ENCODE measurements at places on chromosomes 11 and 22.

GRCh38 chr11:78691215-78691614 lies 116.6 kb upstream of the NARS2 start:
- DNase-seq = no peak

- peak; percentile 92 for DNase-seq
Observed at GRCh38 chr11:66081505-66081904, 11.4 kb downstream of the PACS1 start.

DNA sequence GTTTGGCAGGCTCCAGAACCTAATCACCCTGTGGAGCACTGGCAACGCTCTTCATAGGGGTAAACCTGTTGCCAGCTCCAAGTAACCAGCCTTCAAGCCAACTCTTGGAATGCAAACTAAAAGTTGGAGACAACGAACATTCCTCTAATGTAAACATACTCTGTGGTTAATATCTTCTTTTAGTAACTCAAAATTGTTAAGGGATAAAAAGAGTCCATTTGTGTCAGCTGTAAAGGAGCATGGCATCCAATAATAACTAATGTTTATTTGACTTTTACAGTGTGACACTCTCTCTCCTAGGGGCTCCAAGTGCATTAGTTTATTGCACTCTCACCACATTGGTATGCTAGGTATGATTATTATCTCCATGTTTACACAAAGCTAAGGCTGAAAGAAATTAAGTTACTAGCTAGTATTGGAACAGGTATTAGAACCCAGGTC lies 31.0 kb upstream of the AMOTL1 start:
- DNase-seq = peak; percentile 68

DNA sequence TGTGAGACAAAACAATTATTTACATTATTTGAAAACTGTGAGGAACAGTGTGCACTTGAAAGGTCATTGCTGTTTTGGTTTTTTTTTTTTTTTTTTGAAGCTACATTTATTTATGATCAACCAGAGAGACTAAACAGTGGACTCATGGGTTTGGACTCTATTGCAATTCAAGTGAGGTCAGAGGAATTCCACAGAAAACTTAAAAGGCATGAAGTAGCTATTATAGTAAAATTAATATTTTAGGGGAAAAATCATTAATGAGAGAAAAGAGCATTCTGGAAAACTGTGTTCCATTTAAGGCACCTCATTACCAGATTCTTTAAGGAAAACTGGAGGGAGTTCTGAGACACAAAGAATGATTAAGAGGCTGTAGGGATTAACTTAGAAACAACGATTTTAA lies 102.8 kb downstream of the WNT11 start:
- DNase-seq = no peak

- DNase-seq = peak; percentile 76
Observed at GRCh38 chr11:71286701-71287643, 34.6 kb upstream of the SHANK2 start.

DNA sequence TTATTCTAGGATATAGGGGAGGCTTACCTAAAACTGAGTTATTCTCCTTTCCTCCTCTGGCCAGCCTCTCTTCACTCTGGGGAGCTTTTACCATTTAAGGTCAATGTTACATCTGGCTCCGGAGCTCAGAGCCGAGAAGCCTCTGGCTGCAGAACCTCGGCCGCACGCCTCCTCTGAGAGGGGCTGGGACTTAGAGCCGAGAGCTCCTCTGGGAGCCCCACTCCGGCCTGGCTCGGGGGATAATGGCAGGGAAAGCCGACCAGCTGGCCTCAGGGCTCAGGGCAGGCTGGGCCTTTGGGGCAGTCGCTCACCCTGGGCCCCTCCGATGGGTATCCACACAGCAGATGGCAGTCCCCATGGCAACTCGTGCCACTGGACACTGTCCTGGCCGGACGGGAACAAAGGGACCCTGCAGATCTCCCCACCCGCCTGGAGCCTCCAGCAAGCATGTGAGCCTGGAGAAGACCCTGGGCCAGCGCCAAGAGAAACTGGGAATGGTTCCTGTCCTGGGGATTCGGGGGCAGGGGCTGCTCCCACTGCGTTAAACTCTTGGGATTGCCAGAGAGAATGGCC lies at the start of gene IRAG1:
Gene IRAG1, minus strand, starts transcription at position 247 of the 573 bp plus-strand sequence. Its CDS starts 153 bp downstream, at position 94.
- no peak for DNase-seq

GRCh38 chr22:42217752-42218280 lies 52.6 kb downstream of the TCF20 start:
- no peak for DNase-seq

GRCh38 chr22:47376901-47377505 lies 614.6 kb downstream of the TBC1D22A start:
- no peak for DNase-seq

DNA sequence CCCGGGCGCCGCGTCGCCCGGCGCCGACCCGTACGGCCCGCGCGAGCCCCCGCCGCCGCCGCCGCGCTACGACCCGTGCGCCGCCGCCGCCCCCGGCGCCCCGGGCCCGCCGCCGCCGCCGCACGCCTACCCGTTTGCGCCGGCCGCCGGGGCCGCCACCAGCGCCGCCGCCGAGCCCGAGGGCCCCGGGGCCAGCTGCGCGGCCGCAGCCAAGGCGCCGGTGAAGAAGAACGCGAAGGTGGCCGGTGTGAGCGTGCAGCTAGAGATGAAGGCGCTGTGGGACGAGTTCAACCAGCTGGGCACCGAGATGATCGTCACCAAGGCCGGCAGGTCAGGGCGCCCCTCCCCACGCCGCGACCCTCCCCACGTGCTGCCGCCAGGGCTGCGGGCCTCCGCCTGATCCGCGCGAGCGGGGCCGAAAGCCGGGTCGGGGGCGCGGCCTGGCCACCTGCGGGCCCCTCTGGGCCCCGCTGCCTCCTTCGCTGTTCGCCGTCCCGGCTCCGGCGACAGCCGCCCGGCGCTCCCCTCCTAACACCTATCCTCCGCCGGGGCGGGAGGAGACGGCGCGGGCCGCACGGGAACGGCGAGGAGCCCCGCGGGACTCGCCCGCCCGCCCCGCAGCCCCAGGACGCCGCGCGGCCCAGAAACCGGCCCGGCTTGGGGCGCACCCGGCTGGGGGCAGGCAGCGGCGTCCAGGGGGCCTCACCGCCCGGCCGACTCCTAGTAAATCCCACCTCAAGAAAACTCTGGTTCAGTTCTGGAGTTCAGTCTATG lies 560 bp downstream of the TBX1 start:
- DNase-seq = no peak

- no peak for DNase-seq
Observed at GRCh38 chr11:297586-298405, 1.5 kb downstream of the IFITM5 start.

DNA sequence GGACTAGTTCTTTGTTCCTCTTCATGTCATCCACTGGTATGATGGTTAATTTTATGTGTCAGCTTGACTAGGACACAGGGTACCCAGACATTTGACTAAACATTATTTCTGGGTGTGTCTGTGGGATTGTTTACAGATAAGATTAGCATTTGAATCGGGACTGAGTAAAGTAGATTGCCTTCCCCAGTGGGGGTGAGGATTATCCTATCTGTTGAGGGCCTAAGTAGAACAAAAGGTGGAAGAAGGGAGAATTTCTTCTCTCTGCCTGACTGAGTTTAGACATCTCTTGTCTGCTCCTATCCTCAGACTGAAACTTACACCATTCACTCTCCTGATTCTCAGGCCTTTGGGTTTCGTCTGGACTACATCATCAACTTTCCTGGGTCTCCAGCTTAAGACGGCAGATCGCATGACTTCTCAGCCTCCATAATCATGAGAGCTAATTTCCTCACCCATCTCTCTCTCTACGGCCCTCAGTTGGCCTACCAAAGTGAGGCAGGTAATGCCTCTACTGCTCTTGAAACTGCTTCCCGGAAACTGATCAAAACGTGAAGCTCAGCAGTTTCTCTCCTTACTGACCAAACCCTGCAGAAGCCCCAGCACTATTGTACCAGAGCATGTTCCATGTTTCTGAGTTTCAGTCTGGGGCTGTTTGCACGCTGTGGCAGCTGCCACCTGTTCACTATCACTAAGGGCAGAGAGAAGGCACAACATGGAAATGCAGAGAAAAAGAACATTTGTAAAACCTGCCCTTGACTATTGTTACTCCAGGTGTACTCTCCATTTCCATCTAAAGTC lies 95.4 kb downstream of the NXPE2 start:
- no peak for DNase-seq

- DNase-seq = no peak
Observed at GRCh38 chr11:68040957-68041591, 2.2 kb downstream of the TCIRG1 start.

- no peak for DNase-seq
Observed at GRCh38 chr11:118581057-118581456, 8.8 kb downstream of the ARCN1 start.

- no peak for DNase-seq
Observed at GRCh38 chr11:123218451-123218850, 23.4 kb upstream of the CLMP start.

- DNase-seq = no peak
Observed at GRCh38 chr11:94049351-94049750, 28.2 kb downstream of the HEPHL1 start.

DNA sequence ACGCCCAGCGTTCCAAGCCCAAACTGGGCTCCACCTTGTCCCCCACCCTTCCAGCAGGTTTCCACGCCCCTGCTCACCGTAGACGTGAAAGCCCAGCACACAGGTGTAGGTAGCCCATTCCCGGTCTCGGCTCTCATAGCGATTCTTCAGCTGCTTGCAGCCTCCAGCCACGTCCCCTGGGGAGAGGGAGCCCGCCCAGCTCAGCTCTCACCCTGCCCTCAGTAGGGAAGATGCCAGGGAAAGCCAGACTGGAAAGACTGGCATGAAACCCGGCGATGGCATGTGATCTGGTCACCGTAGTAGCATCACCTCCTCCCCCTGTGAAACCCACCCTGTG lies 1.4 kb upstream of the MTA2 start:
- DNase-seq = no peak

GRCh38 chr22:36816636-36817524 lies at the start of gene PVALB:
TSS of gene PVALB (minus strand) at chr22:36817035. CDS start at chr22:36817005, 30 bp downstream.
- no peak for DNase-seq

- no peak for DNase-seq
Observed at GRCh38 chr11:131811383-131811782, 441.0 kb downstream of the NTM start.

DNA sequence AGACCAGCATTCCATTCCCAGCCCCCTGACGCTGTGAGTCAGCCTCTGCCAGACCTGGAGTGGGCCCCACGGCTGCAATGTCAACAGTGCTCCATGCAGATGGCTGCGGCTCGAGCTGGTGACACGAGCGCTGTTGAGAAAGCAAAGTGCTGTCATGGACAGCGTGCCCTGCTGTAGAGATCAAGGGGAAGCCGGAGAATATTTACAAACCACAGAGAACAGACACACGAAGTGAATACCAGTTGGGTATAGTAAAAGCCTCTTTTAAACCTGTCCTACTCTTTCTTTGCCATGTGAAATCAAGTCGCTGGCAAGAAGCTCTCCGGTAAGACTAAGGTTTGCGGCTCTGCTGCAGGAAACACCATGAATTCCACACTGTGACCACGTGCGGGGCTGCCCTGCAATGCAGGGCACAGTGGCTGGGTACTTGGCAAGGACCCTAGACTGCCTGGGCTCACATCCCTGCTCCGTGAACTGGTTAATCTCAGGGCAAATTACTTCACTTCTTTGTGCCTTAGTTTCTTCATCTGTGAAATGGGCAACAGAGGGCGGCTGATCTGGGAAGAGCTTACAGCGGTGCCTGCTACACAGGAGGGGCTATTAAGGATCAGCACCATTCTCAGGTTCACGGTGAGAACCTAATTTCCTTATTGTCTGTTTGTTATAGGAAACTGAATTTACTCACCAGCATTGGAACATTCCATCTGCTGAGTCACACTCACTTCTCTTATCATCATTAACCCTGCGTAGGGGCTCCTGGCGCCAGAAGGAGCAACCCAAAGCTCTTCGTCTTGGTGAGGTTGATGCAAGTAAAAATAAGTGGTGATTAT lies 27.8 kb upstream of the ELFN2 start:
- no peak for DNase-seq

- no peak for DNase-seq
Observed at GRCh38 chr22:23245799-23246136, 65.5 kb downstream of the BCR start.

DNA sequence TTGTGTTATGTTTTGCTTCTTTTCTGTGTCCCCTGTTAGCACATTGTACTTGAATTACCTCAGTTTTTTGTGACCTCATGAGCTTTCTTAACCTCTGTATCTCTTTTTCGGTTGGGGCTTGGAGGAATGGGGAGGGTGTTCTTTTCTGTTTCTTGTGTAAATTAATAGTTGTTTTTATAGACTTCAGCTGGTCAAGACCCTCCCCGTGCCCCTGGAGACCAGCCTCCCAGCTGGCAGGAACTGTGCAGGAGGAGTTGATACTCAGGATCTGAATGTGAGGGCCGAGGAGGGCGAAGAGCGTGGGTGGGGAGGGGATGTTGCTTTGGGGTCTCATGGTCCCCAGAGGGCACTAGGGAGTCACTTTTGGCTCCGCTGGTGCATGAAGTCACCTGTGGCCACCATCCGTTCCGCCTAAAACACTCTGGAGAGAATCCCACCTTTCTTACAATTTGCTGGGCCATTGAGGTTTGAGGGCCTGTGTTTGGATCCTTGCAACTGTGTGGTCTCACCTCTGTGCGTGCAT lies 44.3 kb upstream of the NNMT start:
- DNase-seq = no peak

DNA sequence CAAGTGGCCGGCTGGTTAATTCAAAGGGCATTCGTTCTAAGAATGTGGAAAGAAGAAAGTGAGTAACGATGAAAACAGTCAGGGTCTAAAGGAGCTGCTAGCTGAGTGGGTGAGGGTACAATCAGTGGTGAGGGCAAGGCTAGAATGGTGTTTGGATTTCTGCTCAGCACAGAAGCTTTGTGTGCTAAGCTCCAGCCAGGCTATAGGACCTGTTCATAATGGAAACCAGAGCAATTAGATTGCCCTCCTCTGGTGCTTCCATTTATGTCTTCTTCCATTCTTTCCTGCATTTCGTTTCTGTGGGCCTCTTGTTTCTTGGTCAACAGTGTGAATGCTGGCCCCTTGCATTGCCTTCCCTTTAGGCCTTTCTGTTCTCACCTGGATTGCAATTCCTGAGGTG lies 572.9 kb upstream of the CHORDC1 start:
- DNase-seq = no peak

- no peak for DNase-seq
Observed at GRCh38 chr11:67022341-67022933, 497 bp upstream of the SYT12 start.

DNA sequence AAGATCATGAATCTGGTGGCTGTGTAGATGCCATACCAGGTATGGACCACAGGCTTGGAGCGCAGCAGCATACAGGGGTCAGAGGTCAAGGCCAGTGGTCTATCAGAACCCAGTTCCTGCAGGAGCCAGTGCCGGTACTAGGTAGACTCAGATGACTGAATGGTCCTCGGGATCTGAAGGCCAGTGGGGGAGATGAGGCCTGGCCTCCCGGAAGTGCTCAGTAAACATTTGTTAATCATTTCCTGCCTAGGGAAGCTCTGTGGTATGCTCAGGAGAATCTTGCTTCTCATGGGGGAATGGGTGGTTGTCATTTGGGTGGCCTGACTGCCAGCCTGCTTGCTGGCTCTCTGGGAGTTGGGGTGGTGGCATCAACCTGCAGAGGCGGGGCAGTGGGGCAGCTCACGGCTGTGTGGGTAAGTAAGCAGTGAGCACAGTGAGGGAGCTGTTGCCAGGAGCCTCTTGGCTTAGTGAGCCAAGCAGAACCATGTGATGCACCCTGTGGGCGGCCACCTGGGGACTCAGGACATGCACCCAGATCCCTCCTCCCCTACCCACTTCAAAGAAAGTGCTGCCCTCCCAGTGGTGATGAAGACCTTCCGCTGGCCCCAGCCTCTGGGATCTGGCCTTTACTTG lies 33.0 kb downstream of the PTPRJ start:
- DNase-seq = no peak

- no peak for DNase-seq
Observed at GRCh38 chr11:78192911-78193351, 4.2 kb downstream of the USP35 start.

GRCh38 chr11:60316317-60316716 lies 10.7 kb upstream of the MS4A6E start:
- no peak for DNase-seq
